ENCODE measurements at places on chromosomes 5 and 9.

DNA sequence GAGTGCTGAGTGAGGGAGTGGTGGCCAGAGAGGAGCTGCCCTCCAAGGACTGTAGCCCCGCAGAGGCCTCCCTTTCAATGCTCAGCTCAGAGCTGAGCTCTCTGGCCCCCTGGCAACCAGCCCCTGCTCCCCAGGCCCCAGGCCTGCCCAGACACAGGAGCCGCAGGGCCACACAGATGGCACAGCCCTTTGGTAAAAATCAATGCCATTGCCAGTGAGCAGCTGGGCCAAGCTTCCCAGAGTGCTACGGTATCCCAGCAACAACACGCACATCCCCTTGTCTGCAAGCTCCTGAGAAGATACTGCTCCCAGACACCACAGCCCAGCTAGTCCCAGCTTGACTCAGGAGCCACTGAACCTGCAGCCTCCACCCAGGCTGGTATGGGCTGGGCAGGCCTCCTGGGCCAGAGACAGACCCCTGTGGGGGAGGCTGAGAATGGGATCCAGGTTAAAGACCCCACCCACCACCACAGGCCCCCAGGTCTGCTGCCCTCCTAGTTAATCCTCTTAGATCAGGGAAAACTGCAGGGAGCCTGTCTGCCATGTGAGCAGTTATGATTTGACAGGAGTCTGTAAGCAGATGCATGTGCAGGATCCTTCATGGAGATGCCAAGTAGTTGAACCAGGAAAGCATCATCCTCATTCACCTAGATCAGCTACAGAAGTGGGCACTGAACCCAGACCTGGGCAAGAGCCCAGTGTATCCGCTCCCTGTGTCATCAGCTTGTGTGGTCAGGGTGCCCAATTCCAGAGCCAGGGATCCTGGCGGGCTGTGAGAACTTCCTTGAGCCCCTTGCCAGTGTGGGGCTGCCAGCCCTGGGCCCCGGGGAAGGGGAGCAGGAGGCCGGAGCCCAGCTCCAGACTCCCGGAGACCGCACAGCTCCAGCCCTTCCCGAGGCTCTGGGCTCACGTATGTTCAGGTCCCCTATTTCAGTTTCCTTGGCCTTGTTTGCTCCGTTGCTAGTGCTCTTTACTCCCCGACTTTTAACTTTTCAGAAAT, 26.7 kb upstream of the ADAMTS2 start:
- DNase-seq = no peak

DNA sequence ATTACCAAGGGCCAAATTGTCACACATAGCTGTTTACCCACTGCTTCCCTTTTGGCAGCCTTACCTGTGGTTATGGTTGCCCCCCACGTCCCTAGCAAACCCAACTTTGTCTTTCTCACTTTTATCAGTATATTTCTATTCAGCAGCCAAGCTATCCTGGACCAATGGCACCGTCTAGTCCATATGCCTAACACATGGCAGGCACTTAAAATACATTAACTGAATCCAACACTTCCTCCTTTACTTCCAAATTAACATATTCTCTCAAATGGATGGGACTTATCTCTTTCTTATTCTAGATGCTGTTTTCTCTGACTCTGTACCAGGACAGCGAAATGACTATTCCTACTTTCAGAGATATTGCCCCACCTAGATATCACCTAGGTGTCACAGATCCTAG, 50.9 kb upstream of the SLC44A1 start:
- DNase-seq = no peak

DNA sequence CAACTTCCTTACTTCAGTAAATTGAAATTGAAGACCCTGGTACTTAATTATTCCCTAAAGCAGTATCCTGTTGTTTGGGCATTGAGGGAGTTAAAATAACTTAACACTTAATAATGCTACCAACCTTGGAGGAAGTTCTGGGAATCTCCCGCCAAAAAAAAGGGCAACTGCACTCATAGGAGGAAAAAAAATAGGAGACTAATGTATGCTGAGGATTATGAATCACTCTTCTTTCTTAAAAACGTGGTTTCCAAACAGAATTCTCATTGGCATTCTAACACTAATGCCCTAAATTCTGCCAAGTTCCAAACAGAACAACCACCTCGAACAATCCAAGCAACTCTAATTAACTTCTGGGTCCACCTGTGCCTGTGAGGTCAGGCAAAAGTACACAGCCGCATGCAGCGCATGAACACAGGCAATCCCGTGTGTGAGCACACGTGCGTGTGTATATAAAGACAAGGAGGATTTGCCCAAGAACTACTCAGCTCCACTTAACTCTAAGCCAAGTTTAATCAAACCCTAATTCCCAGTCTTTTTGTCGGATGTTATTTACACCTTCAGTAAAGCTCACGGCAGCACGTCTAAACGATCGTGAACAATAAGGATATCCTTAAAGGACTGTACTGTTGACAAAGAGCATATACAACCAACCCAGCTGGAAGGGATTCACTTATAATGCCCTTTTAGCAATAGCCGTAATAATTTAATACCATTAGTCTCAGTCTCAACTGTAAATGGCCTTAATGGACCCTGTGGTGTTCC, 78.4 kb downstream of the EBF1 start:
- DNase-seq = peak; percentile 19

- DNase-seq = no peak
Measured at GRCh38 chr5:111518777-111519176, 6.4 kb upstream of the STARD4 start.

DNA sequence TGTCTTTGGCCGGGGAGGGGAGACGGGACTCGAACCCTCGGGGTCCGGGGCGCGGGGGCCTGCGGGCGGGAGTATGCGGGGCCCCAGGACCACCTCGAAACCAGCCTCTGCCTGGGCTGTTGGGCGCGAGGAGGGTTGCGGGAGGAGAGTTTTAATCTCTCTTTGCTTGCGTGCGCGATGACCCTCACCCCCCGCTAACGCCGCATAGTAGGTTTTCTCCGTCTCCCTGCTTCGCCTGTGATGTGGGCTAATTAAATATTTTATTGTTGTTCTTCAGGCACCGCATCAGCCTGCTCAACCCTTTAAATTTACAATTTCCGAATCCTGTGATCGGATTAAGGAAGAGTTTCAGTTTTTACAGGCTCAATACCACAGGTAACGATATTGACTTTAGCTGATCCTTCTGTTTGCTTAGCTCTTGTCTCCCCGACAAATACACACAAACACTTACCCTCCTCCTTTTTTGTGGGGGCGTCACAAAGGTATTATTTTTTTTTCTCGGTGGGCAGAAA, 1.7 kb downstream of the TLE4 start:
- DNase-seq = no peak
